ENCODE measurements at places on chromosomes 6 and 20. TPM values are rescaled to one million over a fixed set of nuclear protein-coding genes. Genes with fewer than 3 reads are reported as not detected.

NTSR1 gene
- 0.13 TPM for total RNA-seq

THBS2 gene
- total RNA-seq: not detected

CYP24A1 gene
- total RNA-seq: not detected

TRIM15 gene
- total RNA-seq: not detected

PSMB9 gene
- total RNA-seq: 319 TPM

APCDD1L gene
- not detected for total RNA-seq

DNAAF9 gene
- 3.4 TPM for total RNA-seq
